ENCODE measurements at places on chromosomes 12 and 14.

- DNase-seq: no peak
These were observed 87.3 kb downstream of the DYRK2 start for GRCh38 chr12:67735868-67736267.

- DNase-seq: no peak
These were observed 140.9 kb downstream of the PHLDA1 start for GRCh38 chr12:75890660-75891059.

GRCh38 chr14:72630374-72630773 is 263.5 kb downstream of the DPF3 start:
- no peak for DNase-seq

GRCh38 chr12:132723015-132723763 is 12.5 kb downstream of the PGAM5 start:
- no peak for DNase-seq

DNA sequence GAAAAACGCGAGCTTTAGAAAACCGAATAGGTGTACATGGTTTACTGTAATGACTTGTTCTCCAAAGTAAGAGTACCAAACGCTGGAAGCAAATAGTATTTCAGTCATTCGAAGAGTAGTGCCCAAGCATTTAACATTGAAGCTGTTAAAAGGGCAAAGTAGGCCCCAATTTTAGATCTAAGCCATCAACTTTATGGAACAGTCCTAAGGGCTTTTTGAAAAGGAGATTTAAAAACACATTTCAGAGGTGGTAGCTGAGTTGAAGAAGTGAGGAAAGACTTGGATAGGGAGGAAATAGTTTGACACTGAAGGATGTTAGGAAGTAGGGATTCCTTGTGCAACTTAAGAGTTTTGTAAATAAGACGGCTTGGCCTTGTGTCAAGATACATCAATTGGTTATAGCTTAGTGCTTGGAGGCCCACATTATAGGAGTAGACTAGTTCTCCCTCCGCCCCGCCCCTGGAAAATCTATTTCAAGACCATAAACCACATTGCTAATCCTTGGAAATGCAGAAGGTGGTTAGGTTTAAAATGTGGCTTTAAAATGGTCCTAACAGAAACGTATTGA is 783 bp upstream of the TUBA1B start:
- peak; percentile 47 for DNase-seq

DNA sequence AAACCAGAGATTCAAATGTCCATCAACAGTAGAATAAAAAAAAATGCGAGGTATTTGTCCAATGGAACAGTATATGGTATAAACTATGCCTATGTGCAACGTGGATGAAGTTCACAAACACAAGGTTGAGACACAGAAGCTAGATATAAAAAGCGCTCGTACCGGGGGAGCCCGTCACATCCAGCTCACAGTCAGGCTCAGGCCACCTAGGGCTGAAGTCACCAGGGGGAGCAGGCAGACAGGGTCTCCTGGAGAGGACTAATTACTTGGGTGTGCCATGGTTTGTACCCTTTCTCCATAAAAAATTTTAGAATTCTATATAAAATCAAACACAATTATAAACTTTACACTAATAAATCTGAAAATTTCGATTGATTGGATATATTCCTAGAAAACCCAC is 13.6 kb downstream of the AHNAK2 start:
- no peak for DNase-seq

- no peak for DNase-seq
These were observed 506 bp downstream of the ESRRB start for GRCh38 chr14:76376409-76376877.

GRCh38 chr12:60173224-60174170 is 577.7 kb downstream of the SLC16A7 start:
- no peak for DNase-seq

GRCh38 chr14:61285364-61285763 is 4.2 kb upstream of the TMEM30B start:
- DNase-seq: no peak

GRCh38 chr14:61148742-61149350 is 132.3 kb downstream of the TMEM30B start:
- DNase-seq: no peak

DNA sequence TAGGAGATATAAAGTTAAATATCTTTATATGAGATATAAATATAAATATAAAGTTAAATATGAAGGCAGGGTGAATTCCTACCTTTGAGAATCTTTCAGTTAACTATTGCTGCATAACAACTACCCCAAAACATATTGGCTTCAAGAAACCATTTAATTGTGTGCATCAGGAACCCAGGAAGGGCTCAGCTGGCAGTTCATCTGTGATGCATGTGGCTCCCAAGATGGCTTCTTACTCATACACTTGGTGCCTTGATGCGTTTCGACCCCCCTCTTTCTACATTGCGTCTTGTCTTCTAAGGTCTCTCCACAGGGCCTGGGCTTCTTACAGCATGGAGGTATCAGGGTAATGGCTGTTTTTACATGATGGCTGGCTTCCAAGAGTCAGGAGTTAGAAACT is 253.9 kb upstream of the CRY1 start:
- no peak for DNase-seq

DNA sequence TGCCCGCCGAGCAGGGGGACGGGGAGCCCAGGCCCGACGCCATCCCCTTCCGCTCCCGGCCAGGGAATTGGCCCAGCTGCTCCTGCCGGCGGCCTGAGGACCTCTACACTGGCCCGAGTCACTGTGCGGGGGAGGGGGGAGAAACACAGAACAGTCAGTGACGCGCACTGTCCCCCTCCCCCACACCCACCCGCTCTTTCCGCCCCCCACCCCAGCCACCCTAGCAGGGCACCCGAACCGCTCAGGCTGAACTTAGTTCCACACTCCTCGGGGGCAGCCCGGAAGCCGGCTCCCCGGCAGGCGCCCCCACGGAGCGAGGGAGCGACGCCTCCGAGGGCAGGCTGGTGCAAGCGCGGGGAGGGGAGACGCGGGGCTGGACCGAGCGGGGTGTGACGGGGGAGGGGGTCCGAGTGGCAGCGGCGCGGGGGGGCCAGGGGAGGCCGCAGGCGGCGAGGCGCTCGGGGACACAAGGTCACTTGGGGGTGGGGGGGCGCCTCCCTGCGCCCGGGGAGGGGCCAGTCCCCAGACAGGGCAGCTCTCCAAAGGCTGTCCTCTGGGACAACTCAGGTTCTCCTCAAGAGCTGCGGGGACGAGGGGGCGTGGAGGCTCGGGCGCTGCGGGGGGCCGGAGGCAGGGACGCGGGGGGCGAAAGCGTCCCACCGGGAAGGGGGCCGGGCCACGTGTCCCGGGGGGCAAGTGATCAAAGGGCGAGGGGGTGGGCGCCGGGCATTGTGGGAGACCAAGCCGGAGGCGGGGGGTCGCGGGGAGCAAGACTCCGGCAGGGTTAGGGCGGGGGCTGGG is 648 bp downstream of the CHD4 start:
- DNase-seq: peak; percentile 73

- DNase-seq: no peak
These were observed 258.4 kb downstream of the CACNA1C start for GRCh38 chr12:2311020-2311778.

DNA sequence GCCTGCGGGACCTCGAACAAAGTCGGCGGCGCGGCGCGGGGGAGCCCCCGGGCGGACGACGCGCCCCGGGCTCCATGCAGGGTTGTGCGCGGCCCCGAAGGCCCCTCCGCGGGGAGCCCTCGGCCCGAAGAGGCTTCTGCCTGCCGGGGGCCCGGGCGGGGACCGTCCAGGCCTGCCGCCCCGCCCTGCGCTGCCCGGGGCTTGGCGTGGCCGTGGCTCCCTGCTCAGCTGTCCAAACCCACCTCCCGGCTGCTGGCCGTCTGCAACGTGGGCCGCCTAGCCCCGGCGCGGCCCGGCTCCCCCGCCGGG is 670 bp downstream of the DYRK2 start:
- DNase-seq: peak; percentile 23

DNA sequence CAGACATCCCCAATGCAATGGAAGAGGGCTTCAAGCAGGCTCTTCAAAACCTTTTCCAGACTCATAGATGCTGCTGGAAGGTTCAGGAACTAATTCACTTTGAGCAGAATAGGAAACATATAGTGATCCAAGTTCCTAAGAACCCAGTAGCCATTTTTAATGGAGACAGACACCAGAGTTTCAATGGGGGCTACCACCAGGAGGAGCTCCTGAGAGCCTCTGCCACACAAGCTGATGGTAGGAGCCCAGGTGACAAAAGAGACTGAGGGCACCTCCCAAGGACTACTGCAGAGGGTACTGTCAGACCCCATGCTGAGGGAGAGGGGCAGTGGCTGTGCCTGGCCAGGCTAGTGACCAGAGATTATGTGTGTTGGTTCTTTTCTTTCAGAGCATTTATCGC is 45.9 kb downstream of the IFNG start:
- DNase-seq: no peak

DNA sequence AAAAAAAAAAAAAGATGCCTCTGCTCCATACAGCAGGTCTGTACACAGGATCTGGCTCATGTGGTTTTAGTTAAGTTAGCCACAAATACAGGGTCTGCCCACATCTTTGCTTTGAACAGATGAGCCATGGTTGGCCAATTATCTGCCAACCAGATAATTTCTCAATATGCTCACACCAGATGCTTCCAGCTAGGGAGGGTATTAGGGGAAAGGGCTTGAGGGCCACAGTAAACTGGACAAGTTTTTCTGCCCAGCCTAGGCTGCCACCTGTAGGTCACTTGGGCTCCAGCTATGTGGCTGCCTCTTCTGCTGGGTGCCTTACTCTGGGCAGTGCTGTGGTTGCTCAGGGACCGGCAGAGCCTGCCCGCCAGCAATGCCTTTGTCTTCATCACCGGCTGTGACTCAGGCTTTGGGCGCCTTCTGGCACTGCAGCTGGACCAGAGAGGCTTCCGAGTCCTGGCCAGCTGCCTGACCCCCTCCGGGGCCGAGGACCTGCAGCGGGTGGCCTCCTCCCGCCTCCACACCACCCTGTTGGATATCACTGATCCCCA is 776 bp downstream of the RDH5 start:
- DNase-seq: peak; percentile 99

DNA sequence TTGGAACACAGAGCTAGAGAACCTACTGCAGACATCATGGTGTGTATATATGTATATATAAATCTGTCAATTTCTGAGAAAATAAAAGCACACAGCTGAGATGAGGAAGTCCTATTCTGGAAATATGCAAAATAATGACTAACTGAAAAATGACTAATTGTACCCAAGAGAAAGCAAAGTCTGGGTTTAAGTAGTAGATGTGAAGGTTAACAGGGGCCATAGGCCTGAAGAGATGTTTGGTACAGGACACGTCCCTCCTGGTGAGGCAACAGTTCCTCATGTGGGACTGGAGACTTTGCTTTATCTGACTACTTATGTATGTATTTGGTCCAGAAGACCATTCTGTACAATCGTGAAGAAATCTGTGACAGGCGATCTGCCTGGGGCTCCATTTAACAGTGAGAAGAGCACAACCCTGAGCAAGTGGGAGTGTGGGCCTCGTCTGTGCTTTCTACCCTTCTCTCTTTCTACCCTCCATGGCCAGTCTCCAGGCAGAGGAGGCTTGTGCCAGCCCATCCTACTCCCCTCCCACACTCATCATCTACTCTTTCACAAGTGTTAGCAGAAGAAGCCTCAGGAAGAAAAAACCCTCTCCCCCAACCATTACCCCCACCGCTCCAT is 67.5 kb downstream of the SLC41A2 start:
- DNase-seq: no peak
